ENCODE measurements at places on chromosomes 13 and 19.

- DNase-seq = no peak
Measured at GRCh38 chr19:2274185-2274711, 7.7 kb downstream of the PEAK3 start.

DNA sequence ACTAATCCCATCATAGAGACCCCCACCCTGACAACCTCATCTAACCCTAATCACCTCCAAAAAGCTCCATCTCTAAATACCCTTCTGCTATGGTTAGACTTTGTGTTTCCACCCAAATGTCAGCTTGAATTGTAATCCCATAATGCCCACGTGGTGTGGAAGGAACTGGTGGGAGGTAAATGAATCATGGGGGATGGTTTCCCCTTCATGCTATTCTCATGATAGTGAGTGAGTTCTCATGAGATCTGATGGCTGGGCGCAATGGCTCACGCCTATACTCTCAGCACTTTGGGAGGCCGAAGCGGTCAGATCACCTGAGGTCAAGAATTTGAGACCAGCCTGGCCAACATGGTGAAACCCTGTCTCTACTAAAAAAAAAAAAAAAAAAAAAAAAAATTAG lies 2.6 kb downstream of the VMAC start:
- no peak for DNase-seq

DNA sequence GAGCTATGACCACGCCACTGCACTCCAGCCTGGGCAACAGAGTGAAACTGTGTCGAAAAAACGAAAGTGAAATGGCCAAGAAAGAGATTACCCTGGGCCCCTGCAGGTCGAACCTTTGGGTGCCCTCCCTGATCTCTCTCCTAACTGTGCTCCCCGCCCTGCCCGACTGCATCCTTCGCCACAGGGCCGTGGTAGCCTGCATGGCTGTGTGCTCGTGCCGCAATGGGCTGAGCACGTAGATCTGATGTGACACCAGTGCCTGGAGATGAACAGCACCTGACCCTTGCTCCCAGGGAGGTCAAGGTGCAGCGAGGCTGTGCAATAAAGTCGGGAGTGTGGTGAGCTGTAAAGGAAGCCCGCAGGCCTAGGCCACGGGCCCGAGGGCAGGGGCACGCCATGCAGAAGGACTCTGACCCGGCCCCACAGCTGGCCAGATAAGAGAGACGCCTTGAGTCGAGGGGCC lies 60.2 kb downstream of the PEX11G start:
- DNase-seq = no peak

- no peak for DNase-seq
Measured at GRCh38 chr19:39308531-39309304, 11.9 kb downstream of the LRFN1 start.

DNA sequence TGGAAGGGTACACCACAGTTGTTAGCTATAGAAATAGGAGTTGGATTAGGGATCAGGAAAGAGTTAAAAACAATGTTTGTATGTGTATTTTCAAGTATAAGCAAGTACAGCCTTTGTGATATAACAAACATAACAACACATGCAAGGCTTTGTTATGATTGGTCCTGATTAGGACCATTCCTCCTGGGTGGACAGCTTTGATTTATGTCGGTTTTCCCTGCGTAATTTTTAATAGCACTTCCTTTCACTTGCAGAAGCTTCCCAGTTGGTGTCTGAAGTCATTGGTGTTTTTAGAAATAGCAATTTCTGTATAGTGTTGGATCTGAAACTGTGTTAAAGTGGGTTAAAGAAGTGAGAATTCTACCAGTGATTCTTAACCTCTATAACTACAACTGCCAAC lies 10.0 kb downstream of the FNDC3A start:
- no peak for DNase-seq

- no peak for DNase-seq
Measured at GRCh38 chr13:23656637-23657371, 86.6 kb downstream of the TNFRSF19 start.

DNA sequence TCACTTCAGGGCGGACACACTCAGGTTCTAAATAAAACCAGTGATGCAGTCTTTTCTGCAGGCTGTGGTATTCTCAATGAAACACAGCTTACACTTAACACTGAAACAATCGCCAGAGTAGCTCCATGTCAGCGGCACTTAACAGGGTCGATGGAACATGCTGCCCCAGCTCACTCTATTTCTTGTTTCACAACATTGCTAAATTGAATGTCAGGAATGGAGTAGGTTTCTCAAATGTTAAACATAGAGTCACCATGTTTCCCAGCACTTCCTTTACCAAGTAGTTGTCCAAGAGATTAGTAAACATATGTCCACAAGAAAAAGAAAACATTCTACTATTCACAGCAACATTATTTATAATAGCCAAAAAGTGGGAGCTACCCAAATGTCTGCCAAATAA lies 306.9 kb downstream of the SLITRK6 start:
- DNase-seq = no peak

GRCh38 chr13:50131920-50132903 lies 117.0 kb downstream of the KCNRG start:
- no peak for DNase-seq

DNA sequence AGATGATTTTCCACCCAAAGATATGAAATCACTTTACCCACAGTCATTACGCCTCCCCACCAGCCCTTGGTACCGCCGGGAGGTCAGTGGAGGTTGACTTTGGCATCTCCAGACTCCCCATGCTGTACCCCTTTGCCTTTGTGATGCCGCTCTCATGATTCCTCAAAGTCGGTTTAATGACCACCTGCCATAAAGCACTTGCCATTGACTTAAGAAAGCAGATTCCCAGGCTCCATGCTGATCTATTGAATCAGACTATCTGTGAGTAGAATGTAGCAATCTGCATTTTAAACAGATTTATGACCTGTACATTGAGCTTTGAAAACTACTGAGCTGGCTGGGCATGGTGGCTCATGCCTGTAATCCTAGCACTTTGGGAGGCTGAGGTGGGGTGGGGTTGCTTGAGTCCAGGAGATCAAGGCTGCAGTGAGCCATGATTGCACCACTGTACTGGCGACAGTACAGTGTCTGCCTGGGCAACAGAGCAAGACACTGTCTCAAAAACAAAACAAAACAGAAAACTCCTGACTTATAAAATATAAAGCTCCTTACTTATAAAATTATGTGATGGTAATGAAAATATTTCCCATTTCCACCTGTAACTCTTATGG lies 235.2 kb downstream of the KLF5 start:
- no peak for DNase-seq

- DNase-seq = no peak
Measured at GRCh38 chr19:18020212-18021085, 12.5 kb downstream of the ARRDC2 start.

DNA sequence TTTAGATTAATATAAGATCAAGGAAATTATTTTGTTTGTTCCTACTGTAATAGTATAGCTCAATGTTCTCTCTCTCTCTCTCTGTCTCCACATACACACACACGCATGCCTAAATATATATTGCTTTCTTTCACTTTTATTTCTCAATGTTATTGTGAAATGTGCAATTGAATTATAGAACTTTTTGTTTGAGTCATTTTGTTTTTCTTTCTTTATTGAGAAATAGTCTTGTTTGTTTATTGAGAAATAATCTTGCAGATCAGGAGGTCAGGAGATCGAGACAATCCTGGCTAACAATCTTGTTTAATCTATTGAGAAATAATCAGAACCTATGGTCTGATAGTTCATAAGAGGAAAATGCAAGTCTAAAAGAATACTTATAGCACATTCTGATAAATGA lies 1581.3 kb downstream of the EFNB2 start:
- DNase-seq = no peak

GRCh38 chr13:109788372-109789111 lies 2.2 kb upstream of the IRS2 start:
- DNase-seq = no peak

DNA sequence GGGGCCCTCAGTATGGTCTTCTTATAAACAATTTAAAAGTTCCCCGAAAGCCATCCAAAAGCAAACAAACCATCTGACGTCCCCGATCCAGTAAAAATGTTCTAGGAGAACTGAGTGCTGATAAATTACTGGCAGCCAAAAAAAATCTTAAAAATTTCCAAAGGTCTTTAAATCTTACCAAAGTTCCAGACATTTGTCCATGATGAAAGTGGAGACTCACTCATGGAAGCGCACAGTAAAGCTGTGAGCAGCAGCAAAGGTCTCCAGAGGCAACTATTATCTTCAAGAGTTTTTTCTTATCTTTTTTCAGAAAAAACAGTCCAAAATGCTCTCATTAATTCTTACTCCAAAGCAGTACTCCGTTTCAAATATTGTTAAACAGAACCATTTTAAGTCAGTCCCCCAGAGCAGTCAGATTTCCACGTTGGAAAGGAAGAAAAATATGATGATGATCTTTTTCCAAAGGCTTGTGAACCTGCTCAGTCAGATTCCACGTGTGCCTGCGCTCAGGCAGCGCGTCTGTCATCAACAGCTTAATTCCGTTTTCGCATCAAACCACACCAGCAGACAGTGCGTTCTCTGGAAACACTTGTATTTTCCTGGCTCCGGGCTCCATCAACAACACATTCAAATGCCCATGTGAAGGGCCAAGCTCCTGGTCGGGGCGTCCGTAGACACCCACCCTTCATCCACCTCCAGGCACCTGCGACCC lies 85.4 kb downstream of the COL4A1 start:
- no peak for DNase-seq

GRCh38 chr13:110017379-110017778 lies 231.0 kb upstream of the IRS2 start:
- DNase-seq = no peak

GRCh38 chr13:53775807-53776206 lies 747.2 kb downstream of the OLFM4 start:
- DNase-seq = no peak

DNA sequence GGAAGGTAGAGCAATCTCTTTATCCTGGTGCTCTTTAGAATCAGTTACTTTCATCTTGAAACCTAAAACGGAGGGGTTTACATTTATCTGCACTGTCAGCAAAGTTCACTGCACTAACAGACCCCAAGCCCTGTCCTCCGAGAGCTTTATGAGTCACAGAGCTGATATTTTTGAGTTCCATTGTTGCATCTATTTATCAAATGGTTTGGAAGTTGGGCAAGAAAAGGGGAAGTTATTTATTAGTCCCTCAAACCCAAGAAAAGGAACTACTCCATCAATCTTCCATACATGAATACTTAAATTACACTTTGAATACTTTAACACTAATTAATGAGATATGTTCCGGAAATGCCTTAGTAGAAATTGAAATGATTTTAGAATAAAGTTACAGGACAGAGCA lies 55.5 kb downstream of the EDNRB start:
- DNase-seq = no peak

DNA sequence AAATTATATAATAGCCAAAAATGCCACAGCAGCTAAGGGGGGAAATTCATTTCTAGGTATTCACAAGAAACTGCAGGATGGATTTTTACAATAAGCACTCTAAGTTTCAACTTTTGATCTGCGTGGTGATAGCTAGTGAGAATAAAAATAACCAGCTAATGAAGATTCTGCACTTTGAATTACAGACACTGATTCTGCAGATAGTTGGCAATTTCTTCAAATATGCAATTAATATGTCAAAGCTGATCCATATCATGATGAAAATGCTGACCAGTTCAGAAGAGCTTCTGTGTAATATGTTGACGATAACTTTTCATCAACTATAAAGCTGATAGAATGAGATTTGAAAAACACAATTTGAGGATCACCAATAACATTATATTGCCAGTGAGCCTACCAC lies 1272.9 kb downstream of the EFNB2 start:
- no peak for DNase-seq

DNA sequence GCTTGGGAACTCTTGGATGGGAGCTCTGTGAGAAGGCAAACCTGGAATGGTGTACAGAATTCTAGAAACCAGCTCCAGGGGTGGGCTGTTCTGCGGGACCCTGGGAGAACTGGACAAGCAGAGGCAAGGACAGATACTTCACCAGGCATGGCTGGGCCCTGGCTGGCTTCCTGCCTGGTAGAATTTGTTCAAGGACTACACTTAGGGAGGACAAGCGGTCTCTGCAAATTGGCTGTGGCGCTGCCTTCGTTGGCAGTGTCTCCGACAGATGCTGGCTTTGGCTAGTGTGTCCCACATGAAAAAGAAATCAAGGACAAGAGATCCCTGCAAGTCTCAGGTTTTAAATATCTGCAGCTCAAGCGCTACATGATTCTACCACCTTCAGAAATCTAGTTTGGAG lies 12.4 kb downstream of the CEBPG start:
- no peak for DNase-seq

DNA sequence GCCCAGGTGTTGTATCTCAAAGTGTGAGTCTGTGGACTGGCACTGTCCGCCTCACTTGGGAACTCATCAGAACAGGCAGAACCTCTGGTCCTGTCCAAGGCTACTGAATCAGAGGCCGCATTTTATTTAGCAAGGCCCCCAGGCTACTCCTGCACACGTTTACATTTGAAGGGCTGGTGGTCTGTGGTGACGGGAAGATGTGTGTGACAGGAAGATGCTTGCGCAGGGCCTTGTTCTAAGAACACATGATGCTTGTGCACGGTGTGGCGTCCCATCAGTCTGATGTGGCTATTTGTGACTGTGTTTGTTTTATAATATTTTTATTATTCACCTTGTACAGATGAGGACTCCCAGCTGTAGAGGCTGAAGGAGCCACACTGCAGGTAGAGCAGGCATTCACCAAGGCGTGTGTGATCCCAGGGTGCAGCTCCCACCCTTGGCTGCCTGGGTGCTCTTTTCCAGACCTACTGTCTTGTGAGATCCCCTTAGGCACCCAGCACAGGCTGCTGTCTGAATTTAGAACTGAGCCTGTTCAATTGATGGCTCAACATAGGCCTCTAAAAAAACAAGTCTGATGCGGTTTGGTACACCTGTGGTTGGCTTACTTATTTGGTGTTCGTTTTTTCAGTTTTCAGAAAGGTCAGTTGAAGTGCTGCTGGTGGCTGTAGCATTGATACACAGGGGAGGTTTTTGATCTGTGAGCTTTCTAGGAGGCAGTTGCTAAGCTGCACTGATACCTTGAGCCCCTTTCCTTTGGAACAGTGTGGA lies 3.1 kb downstream of the SLC25A15 start:
- no peak for DNase-seq

- no peak for DNase-seq
Measured at GRCh38 chr19:44666852-44667556, 4.3 kb upstream of the CEACAM19 start.

DNA sequence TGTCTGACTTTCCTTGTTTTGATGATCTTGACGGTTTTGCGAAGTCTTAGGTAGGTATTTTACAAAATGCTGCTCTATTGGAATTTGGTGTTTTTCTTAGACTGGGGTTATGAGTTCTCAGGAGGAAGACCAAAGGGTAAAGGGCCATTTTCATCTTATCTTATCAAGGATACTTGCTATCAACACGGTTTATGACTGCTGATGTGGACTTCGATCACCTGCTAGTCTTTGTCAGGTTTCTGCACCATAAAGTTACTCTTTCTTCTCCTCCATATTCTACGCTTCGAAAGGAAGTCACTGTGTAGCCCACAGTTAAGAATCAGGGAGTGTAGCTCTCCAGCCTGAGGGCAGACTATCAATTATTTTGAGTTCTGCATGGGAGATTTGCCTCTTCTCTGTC lies 7.4 kb upstream of the CEBPG start:
- DNase-seq = no peak

- DNase-seq = no peak
Measured at GRCh38 chr19:492091-492531, 4.2 kb upstream of the MADCAM1 start.
